ENCODE measurements at places on chromosomes 1 and 21. TPM values are rescaled to one million over a fixed set of nuclear protein-coding genes. Genes with fewer than 3 reads are reported as not detected.

Gene GSTM1
- total RNA-seq: 1.1 TPM

Gene LRRC53
- not detected for total RNA-seq

Gene HP1BP3
- total RNA-seq: 201 TPM

Gene UMODL1
- total RNA-seq: not detected

Gene MARCKSL1
- total RNA-seq: 107 TPM

Gene NDC1
- total RNA-seq: 39.3 TPM

Gene CELA3A
- not detected for total RNA-seq

Gene FPGT
- 16.1 TPM for total RNA-seq

Gene HCN3
- total RNA-seq: 1.8 TPM

Gene GRHL3
- not detected for total RNA-seq

Gene FAM151A
- not detected for total RNA-seq

Gene ANKRD65
- not detected for total RNA-seq

Gene KIRREL1
- total RNA-seq: 78.8 TPM

Gene DMBX1
- total RNA-seq: not detected

Gene RAD54L
- total RNA-seq: 14.7 TPM

Gene FNBP1L
- 23.0 TPM for total RNA-seq

Gene TSPAN2
- total RNA-seq: 0.90 TPM

Gene TESK2
- 0.77 TPM for total RNA-seq

Gene SPAG17
- total RNA-seq: not detected

Gene TEX38
- total RNA-seq: not detected

Gene GBP7
- total RNA-seq: not detected

Gene TTC39A
- not detected for total RNA-seq

Gene RALGPS2
- total RNA-seq: 33.1 TPM

Gene RUNX3
- not detected for total RNA-seq

Gene LCE3D
- total RNA-seq: 0.32 TPM

Gene DIO1
- not detected for total RNA-seq

Gene SELE
- total RNA-seq: not detected

Gene CFAP45
- total RNA-seq: 1.2 TPM

Data from LHCN-M2 (cell line).